ENCODE measurements at places on chromosomes 1 and 21.

GRCh38 chr1:225863167-225863566, 19.0 kb downstream of the TMEM63A start:
- DNase-seq = no peak

- DNase-seq = peak; percentile 44
Observed at GRCh38 chr1:48202030-48202752, 20.3 kb upstream of the SLC5A9 start.

GRCh38 chr1:209305221-209305954, 278.1 kb upstream of the CAMK1G start:
- no peak for DNase-seq

- no peak for DNase-seq
Observed at GRCh38 chr1:110515041-110515440, 3.9 kb downstream of the KCNA10 start.

GRCh38 chr1:167059045-167059808, 30.9 kb downstream of the GPA33 start:
- DNase-seq = peak; percentile 37

DNA sequence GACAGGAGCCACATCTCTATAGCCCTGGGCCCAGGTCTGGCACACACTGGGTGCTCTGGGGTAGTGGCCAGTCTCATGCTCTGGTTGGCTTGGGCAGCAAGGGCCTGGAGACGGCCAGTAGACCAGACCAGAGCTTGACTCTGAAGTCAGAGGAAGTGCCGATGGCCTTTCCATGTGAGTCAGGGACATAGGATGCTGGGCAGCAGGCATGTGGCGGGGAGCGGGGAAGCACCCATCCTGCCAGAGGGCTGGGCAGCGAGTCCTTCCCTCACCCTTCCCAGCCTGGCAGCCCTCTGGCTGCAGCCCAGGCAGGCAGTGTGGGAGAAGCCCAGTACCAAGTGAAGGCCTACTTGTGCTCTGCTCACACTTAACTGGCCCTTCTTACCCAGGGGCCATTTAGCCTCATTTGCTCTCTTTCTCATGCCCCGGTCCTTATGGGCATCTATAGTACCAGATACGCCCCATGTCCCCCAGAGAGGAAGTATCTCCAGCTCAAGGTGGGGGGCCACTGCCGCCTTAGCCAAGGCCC, 3.3 kb downstream of the GPR153 start:
- no peak for DNase-seq

GRCh38 chr1:117657031-117657430, 51.2 kb downstream of the TENT5C start:
- DNase-seq = no peak

GRCh38 chr1:58524353-58524945, 22.1 kb downstream of the OMA1 start:
- DNase-seq = no peak

- DNase-seq = no peak
Observed at GRCh38 chr1:206471415-206471801, 1.1 kb downstream of the IKBKE start.

DNA sequence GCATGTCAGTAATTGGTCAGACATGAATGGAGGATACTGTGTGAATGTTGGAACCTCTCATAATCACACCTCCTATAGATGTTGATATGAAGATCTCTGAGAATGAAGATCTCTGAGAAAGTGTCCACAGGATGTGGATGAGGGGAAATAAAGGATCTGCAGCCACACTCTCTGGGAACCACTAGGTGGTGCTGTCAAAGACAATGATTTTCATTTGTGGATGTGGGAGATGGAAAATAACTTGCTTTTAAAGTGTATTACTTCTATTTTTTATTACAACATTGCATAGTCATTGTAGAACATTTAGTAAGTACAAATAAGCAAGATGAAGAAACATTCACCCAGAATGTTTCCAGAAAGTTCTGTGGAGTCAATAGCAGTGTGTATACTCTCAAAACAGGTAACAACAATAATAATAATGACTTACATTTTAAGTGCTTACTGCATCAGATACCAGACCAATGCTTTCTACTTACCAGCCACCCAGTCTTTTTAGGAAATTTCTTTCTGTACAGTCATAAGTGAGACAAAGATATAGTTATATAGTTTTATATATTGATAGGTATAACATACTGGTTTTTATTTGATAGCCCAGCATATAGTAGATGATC, 128.2 kb downstream of the ATG4C start:
- peak; percentile 2 for DNase-seq

- DNase-seq = no peak
Observed at GRCh38 chr1:114353262-114353661, 157.7 kb downstream of the TRIM33 start.
